ENCODE measurements at places on chromosomes 16 and 17. TPM values are rescaled to one million over a fixed set of nuclear protein-coding genes. Genes with fewer than 3 reads are reported as not detected.

GRCh38 chr16:85982563-85982939, 83.6 kb downstream of the IRF8 start:
- DNase-seq = no peak
- H3K4me3 ChIP-seq = no peak overlapping the region
- no peaks in the 10 kb centered on the region for H3K4me1 ChIP-seq
- H3K27me3 ChIP-seq = no peaks in the 10 kb centered on the region
- H3K27ac ChIP-seq = no peak overlapping the region
- no peaks in the 10 kb centered on the region for H3K36me3 ChIP-seq

- peaks cover 64% of the 10 kb centered on the region for H3K4me1 ChIP-seq
- DNase-seq = peak; percentile 69
- H3K27me3 ChIP-seq = no peaks in the 10 kb centered on the region
- H3K27ac ChIP-seq = no peak overlapping the region
- H3K4me3 ChIP-seq = no peak overlapping the region
Measured at GRCh38 chr17:27496437-27496943, 40.2 kb downstream of the KSR1 start.

Gene KCNH4
- 0.08 TPM for total RNA-seq

- peak; percentile 69 for DNase-seq
- H3K27ac ChIP-seq = no peak overlapping the region
- H3K4me3 ChIP-seq = no peak overlapping the region
- no peaks in the 10 kb centered on the region for H3K4me1 ChIP-seq
- H3K27me3 ChIP-seq = no peaks in the 10 kb centered on the region
Measured at GRCh38 chr17:30021708-30022317, 80.4 kb downstream of the EFCAB5 start.

DNA sequence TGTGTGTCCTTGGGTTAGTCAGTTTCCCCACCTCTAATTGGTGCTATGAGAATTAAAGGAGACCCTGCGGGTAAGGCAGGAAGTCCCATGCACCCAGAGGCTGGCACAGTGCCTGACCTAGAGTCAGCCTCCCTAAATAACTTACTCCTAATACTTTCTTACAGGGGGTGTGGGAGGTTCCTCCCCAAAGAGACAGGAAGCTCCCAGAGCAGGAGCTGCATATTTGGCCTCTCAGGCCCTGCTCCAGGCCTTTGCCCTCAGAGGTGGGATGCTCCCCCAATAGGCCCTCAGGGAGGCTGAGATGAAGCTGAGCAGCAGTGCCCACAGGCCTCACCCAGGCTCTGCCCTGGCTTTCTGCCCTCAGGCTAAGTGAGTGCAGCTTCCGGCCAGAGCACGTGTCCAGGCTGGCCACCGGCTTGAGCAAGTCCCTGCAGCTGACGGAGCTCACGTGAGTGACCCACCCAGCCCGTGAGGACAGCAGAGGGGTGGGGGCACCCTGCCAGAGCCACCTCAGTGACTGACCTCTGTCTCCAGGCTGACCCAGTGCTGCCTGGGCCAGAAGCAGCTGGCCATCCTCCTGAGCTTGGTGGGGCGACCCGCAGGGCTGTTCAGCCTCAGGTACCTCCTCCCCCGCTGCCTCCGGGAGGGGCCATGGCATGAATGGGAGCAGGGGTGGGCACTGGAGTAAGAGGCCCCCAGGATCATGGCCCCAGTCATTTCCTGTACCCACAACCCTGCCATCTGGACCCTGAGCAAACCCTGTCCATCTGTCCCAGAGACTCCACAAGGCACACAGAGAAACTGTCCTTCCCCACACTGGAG, 31.1 kb upstream of the CPNE2 start:
- H3K27ac ChIP-seq = no peak overlapping the region
- H3K27me3 ChIP-seq = no peaks in the 10 kb centered on the region
- no peak overlapping the region for H3K4me3 ChIP-seq
- H3K36me3 ChIP-seq = no peaks in the 10 kb centered on the region
- no peak for DNase-seq
- H3K4me1 ChIP-seq = no peaks in the 10 kb centered on the region

Gene ADAM11
- total RNA-seq = 4.7 TPM

GRCh38 chr16:4846503-4846900, 586 bp downstream of the GLYR1 start:
- H3K36me3 ChIP-seq = peaks cover 33% of the 10 kb centered on the region
- H3K27me3 ChIP-seq = no peaks in the 10 kb centered on the region
- H3K4me1 ChIP-seq = peaks cover 11% of the 10 kb centered on the region

Gene KRTAP17-1
- not detected for total RNA-seq

Gene KRTAP4-4
- total RNA-seq = not detected

DNA sequence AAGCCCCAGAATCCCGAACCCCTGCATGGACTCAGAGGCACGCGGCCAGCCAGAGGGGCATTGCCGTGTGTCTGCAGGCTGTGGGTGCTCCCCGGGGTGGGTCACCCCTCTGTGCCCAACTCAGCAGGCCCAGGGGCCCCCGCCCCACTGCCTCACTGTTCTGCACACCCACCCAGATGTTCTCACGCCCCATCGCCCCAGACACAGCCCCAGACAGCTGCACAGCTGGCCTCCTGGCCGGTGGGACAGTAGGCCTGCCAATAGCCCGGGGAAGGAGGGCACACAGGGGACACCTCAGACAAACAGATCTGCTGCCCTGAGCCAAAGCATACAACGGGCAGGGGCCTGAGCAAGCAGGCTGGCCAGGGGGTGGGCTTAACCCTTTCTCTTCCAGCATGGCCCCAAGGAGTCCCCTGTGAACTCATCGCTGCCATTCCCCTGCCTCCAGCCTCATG, 27.6 kb upstream of the NXPH3 start:
- no peak for DNase-seq
- no peaks in the 10 kb centered on the region for H3K36me3 ChIP-seq
- no peaks in the 10 kb centered on the region for H3K27me3 ChIP-seq

Gene PYDC1
- not detected for total RNA-seq

DNA sequence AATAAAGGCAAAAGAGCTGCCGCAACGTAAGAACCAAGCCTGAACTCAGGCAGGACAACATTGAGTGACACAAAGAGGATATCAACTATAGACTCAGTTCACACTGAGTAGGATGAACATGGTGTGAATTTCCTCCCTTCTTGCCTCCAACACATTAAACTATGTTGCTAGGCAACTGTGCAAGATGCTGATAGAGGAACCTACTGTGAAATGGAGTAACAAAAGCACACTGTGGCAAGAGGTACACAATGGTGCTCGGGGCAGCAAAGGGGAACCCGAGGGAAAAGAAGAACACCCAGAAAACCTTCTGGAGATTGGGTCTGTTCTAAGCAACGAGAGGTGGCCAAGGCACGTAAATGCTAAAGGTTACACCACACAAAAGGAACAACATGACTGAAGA, 34.1 kb downstream of the GRB2 start:
- no peak for DNase-seq
- no peak overlapping the region for H3K27ac ChIP-seq
- no peak overlapping the region for H3K4me3 ChIP-seq
- peaks cover 43% of the 10 kb centered on the region for H3K4me1 ChIP-seq
- H3K36me3 ChIP-seq = no peaks in the 10 kb centered on the region
- H3K27me3 ChIP-seq = no peaks in the 10 kb centered on the region

- no peak within 1 kb of the TSS for H3K4me3 ChIP-seq
- no peaks in the 10 kb centered on the region for H3K36me3 ChIP-seq
- no peaks in the 10 kb centered on the region for H3K4me1 ChIP-seq
Measured at GRCh38 chr17:44267818-44268490, at the start of gene SLC4A1. Gene SLC4A1 (minus strand): TSS chr17:44268135. CDS start chr17:44262866, 5,269 bp downstream.

GRCh38 chr17:79866791-79867518, 27.7 kb upstream of the CBX4 start:
- H3K27ac ChIP-seq = no peak overlapping the region
- no peak overlapping the region for H3K4me3 ChIP-seq
- H3K36me3 ChIP-seq = no peaks in the 10 kb centered on the region
- H3K27me3 ChIP-seq = no peaks in the 10 kb centered on the region
- DNase-seq = no peak

DNA sequence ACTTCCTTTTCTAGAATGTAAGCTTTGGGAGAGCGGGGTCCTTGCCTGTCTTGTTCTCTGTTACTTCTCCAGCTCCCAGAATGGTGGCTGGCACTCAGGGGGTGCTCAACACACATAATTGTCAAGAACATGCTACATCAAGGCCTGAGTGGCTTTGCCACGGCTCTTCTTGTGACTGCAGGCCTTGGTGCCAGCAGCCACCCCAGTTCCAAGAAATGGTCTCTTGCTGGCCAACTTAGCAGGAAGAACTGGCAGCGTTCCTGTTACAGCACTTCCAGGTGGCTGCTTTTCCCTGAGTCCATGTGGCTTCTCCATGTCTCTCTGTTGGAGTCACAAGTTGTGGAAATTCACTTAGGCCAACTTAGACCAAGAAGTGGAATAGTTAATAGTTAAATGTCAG, 36.1 kb downstream of the PRKCB start:
- no peaks in the 10 kb centered on the region for H3K36me3 ChIP-seq
- no peak for DNase-seq
- H3K27me3 ChIP-seq = peaks cover 20% of the 10 kb centered on the region
- no peak overlapping the region for H3K27ac ChIP-seq

DNA sequence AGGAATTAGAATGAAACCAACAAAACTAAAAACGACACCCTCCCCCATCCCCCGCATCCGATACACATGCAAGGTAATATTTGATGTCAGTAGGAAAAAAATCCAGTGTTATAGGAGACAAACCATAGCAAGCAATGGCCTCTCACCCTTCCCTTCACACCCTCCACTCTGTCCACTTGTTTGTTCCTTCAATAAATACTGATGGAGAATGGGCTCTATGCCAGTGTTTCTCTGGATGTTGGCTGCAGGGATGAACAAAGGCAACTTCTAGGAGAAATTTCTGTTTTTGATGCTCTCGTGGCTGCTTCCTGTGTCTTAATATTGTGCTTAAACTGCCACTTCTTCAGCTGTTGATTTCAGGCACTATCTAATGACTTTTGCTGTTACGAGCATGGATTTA, 98.8 kb downstream of the WWOX start:
- no peak overlapping the region for H3K4me3 ChIP-seq
- no peaks in the 10 kb centered on the region for H3K36me3 ChIP-seq
- no peaks in the 10 kb centered on the region for H3K27me3 ChIP-seq
- H3K27ac ChIP-seq = no peak overlapping the region

Gene CCL8
- total RNA-seq = not detected

DNA sequence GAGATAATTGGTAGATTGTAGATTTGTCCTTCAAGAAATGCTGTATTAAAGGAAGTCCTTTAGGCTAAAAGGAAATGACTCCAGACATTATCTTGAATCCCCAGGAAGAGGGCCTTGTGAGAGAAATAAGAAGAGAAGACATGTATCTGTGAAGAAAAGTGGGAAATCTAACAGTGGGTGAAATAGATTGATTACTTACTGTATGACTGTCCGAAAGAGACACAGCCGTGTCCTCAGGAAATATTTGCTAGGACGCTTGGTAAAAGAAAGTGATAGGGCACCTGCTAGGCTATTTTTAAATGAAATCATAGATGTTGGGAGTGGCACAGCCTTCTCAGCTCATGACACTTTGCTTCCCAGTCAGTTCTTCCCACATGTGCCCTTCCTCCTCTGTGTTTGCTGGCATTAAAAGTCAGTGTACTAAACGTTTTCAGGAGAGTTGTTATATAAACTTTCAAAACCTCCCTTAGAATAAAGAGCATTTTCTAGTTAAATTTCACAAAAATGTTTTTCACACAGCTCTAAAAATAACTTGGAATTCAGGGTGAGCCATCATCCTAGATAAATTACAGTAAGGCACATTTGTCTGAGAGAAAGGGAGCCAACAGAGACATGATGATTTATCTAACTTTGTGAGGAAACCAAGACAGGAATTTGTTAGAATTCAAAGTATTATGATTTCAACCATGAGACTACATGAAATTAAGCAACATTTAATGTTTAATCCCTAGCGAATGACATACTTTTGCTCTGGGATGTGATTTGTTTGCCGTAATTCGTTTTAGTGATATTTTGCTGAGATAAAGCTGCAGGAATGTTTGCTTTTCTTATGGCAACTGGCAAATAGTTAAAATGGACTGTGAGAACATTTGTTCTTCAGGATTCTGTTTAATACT, 35.0 kb downstream of the DHRS7B start:
- H3K27ac ChIP-seq = no peak overlapping the region
- H3K4me1 ChIP-seq = no peaks in the 10 kb centered on the region
- H3K36me3 ChIP-seq = no peaks in the 10 kb centered on the region

DNA sequence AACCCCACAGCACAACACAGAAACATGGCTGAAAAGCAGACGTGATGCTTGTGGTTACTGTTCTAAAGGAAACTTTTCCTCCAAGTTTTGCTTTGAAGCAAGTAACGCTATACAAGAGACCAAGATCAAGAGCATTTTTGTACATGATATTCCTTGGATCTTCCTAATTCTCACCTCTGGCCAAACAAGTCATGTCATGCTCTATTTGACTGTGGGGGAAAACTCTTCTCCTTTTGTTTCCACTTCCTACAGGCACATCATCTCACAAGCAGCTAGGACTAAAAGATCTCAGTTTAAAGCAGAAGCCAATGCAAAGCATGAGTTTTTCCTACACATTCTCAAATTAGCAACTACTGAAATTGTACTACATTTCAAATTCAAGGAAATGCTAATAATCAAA, 50.7 kb downstream of the CFDP1 start:
- no peak overlapping the region for H3K4me3 ChIP-seq
- no peaks in the 10 kb centered on the region for H3K4me1 ChIP-seq
- no peak overlapping the region for H3K27ac ChIP-seq
- H3K27me3 ChIP-seq = no peaks in the 10 kb centered on the region

GRCh38 chr17:1797323-1797722, 32.4 kb downstream of the SMYD4 start:
- no peak overlapping the region for H3K27ac ChIP-seq
- DNase-seq = no peak
- H3K4me3 ChIP-seq = no peak overlapping the region
- H3K27me3 ChIP-seq = no peaks in the 10 kb centered on the region
- 0 out of 2 replicates have a peak, but pooled peaks cover 14% of the 10 kb centered on the region for H3K36me3 ChIP-seq
- no peaks in the 10 kb centered on the region for H3K4me1 ChIP-seq

Gene ENPP7
- total RNA-seq = not detected

DNA sequence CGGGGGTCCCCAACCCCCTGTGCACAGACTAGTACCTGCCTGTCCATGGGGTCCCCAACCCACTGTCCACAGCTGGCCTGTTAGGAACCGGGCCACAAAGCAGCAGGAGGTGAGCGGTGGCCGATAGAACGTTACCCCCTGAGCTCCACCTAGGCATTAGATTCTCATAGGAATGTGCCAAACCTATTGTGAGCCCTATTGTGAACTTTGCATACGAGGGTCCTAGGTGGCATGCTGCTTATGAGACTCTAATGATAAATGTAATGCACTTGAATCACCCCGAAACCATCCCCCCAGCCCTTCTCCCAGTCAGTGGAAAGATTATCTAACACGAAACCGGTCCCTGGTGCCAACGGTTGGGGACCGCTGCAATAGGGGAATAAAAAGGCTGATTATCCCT, 1.5 kb downstream of the REXO5 start:
- no peak for DNase-seq
- H3K36me3 ChIP-seq = no peaks in the 10 kb centered on the region
- H3K4me1 ChIP-seq = peaks cover 5% of the 10 kb centered on the region
- H3K4me3 ChIP-seq = peak overlapping the region; percentile 84

Gene PGAP6
- 112 TPM for total RNA-seq

Measured in GM23338 (cell line).